ENCODE measurements at places on chromosomes 16 and 17. TPM values are rescaled to one million over a fixed set of nuclear protein-coding genes. Genes with fewer than 3 reads are reported as not detected.

- peak; percentile 22 for DNase-seq
Measured at GRCh38 chr17:69415431-69415830, 934 bp downstream of the MAP2K6 start.

HEXIM1 gene
- 26.3 TPM for total RNA-seq

GDPD1 gene
- 3.6 TPM for total RNA-seq

- DNase-seq: no peak
Measured at GRCh38 chr17:917941-918740, 61.4 kb downstream of the NXN start.

DNA sequence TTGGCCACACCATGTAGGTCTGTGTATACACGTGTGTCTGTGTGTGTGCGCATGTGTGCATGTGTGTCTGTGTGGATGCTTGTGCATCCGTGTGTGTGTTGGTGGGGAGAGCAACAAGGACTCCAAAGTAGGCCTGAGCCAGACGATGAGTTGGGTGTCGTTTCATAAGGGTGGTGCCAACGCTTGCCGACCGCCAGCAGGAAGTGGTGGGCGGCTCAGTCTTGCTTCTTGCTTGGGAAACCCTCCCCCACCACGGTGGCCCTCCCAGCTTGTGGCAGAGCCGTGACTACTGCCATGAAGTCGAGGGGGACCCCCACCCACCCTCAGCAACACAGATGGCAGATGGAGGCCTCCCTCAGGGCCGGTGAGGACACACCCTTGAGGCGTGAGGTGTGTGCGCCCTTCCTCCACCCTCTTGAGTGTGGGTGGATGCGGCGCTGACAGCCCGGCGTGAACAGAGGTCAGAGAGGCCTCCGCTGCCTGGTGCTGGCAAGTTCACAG lies 17.5 kb downstream of the SBK1 start:
- no peak for DNase-seq

DNA sequence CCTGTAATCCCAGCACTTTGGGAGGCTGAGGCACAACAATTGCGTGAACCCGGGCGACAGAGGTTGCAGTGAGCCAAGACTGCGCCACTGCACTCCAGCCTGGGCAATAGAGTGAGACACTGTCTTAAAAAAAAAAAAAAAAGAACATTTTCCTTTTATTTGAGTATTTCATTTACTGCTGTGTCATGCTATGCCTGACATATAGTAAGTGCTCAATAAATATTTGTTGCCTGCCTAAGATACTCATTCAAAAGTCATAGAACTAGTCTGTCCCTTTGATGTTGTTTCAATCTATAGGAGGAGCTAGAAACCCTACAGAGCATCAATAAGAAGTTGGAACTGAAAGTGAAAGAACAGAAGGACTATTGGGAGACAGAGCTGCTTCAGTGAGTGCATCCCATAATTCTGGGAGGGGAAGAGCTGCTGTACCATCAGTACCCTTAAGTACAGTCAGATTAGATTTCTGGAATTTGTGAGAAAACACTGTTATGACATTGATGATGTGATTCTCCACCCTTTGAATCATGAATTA lies 20.0 kb downstream of the CALCOCO2 start:
- no peak for DNase-seq
